ENCODE measurements at places on chromosomes 5 and 9.

DNA sequence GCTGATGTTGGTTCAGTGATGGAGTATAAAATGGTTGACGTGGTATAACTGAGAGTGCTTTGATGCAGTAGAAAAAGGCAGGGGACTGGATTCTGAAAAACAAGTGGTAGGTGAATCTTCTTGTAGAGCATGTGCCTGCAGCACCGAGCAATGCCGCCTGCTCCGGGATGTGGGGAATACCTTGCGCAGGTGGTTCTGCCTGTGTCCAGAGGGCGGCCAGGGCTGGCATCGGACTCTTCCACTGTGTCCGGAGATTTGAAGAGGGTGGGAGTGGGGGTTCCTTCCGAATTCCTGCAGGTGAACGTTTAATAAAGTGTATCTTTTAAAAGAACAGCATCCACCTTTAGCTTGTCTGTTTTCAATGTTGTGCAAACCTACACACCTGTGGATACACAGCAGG is 238.0 kb downstream of the FANCC start:
- DNase-seq = no peak

DNA sequence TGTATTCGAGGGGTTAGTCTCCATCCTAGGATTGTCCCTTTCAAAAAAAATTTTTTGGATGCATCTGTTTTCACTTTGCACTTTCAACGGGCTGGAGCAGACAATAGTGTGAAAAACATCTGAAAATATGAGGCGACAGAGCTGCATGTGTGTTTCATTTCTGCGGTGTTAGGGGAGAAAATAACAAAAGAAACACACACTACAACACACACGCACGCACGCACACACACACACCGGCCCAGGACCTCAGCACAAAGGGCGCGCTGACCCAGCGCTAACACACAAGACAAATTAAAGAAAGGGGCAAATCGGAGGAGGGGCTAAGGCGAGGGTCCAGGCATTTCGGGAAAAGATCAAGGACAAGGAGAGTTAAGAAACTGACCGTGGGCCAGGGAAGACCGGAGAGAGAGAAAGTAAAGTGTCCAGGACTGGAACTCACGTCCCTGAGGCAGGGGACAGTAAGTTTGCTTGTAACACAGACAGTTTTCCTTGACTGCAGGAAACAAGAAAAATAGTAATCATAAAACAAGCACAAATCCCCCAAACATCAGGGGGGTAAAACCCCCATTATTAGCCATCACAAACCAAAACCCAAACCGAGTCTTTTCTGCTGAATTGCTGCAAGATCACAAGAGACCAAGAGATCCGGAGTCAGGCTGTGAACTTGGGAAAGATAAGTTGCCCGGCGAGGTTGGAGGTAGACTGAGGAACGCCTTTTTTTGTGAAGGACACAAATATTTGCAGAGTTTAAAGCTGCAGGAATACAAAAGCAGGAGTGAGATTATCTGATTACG is 302.1 kb downstream of the PARP8 start:
- DNase-seq = no peak

GRCh38 chr5:154577416-154577815 is 99.4 kb upstream of the HAND1 start:
- no peak for DNase-seq

- no peak for DNase-seq
These were observed 288.3 kb upstream of the MPDZ start for GRCh38 chr9:13567833-13568232.

- DNase-seq = no peak
These were observed 158.0 kb downstream of the ENC1 start for GRCh38 chr5:74482523-74482922.
